Left renal cortex interstitium (tissue), 4 donors: ENCODE measurements at places on chromosomes 12 and 14.

- no peak for DNase-seq
Observed at GRCh38 chr12:78249578-78249977, 418.9 kb downstream of the NAV3 start.

DNA sequence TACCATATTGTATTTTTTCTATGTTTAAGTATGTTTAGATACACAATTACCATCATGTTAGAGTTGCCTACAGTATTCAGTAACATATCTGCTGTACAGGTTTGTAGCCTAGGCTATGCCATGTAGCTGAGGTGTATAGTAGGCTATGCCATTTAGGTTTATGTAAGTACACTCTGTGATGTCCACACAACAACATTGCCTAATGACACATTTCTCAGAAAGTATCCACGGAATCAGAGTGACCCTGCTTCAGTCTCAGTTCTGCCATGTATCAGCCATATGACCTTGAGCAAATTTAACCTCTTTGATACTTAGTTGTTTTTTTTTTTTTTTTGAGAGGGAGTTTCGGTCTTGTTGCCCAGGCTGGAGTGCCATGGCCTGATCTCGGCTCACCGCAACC lies 12.7 kb downstream of the SUSD6 start:
- DNase-seq: no peak

GRCh38 chr12:1418144-1418543 lies 176.2 kb downstream of the FBXL14 start:
- no peak for DNase-seq

DNA sequence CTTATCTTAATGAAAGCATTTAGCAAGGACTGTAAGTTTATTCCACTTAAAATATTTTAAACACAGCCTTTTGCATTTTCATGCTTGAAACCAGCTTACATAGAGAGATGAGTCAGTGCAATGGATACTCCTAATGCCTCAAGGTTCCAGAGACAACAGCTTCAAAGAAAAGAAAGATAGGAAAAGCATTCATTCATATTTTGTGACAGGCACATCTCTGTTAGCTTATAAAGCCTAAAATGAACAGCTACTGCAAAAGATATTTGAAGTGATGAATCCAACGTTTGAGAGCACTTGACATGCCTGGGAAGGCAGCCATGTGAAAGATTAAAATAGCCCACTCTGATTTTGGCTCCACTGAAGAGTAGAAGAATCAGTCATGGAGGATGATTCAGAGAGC lies 814.5 kb downstream of the RPS29 start:
- no peak for DNase-seq

- DNase-seq: no peak
Observed at GRCh38 chr14:73245480-73246325, 8.4 kb downstream of the PAPLN start.

- no peak for DNase-seq
Observed at GRCh38 chr12:41697161-41697560, 447.5 kb downstream of the GXYLT1 start.

GRCh38 chr12:3680919-3681594 lies 71.9 kb downstream of the CRACR2A start:
- DNase-seq: no peak

GRCh38 chr12:57552835-57553313 lies 3.0 kb downstream of the KIF5A start:
- DNase-seq: no peak

GRCh38 chr12:100248886-100249285 lies 18.0 kb downstream of the DEPDC4 start:
- DNase-seq: no peak
